PC-3 (cell line): ENCODE measurements at places on chromosomes 12 and 14. TPM values are rescaled to one million over a fixed set of nuclear protein-coding genes. Genes with fewer than 3 reads are reported as not detected.

PRB2 gene
- not detected in 2 replicates for total RNA-seq

BEGAIN gene
- 3.5 and 3.8 TPM in 2 replicates for total RNA-seq

WNT1 gene
- not detected in 2 replicates for total RNA-seq

ERG28 gene
- 12.5 and 13.9 TPM in 2 replicates for total RNA-seq

RBP5 gene
- not detected in 2 replicates for total RNA-seq

YEATS4 gene
- total RNA-seq: 36.1 and 41.3 TPM in 2 replicates

PMEL gene
- 0.35 and 2.0 TPM in 2 replicates for total RNA-seq

TRAF3 gene
- total RNA-seq: 19.4 and 35.0 TPM in 2 replicates

RERGL gene
- total RNA-seq: not detected in 2 replicates
